KG1 (cell line): ENCODE measurements at places on chromosomes 16 and 17.

DNA sequence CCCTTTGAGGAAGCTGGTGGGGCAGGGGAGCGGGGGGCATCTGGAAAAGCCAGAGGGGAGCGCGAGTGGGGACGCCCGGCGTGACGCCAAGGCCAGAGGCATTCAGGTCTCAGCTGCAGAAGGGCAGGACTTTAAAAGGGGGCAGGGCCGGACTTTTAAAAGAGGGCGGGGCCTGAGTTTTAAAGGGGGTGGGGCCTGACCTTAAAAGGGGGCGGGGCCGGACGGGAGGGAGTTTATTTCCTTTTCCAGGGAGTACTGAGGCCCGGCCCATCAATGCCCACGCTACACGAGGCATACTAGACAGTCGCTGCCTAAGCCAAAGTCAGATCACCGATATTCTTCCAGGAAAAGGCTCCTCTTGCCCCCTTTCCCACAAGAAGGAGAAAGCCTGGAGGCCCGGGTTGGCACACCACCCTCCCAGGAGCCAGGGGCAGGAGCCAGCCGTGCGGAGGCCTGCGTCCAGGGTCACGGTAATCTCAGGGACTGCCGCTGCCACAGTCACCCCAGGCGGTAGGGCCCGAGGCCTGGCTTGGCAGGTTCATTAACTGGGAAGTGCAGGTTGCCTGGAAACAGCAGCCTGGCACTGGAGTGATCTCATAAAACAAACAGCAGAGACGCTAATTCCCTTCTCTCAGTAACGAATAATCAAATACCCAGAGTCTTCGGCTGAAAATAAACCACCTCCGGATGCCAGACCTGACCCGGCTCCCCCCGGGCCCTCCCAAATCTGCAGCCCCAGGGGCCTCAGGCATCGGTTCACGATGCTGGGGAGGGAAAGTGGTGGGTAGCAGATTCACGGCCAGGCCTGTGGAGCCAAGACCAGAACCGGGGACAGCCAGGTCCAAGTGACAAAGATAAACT is 90.7 kb downstream of the TIMM22 start:
- no peak for DNase-seq

GRCh38 chr16:82605076-82605475 is 21.7 kb upstream of the CDH13 start:
- DNase-seq: no peak

GRCh38 chr16:35391328-35391727 is 1931.9 kb downstream of the TP53TG3F start:
- peak; percentile 11 for DNase-seq

DNA sequence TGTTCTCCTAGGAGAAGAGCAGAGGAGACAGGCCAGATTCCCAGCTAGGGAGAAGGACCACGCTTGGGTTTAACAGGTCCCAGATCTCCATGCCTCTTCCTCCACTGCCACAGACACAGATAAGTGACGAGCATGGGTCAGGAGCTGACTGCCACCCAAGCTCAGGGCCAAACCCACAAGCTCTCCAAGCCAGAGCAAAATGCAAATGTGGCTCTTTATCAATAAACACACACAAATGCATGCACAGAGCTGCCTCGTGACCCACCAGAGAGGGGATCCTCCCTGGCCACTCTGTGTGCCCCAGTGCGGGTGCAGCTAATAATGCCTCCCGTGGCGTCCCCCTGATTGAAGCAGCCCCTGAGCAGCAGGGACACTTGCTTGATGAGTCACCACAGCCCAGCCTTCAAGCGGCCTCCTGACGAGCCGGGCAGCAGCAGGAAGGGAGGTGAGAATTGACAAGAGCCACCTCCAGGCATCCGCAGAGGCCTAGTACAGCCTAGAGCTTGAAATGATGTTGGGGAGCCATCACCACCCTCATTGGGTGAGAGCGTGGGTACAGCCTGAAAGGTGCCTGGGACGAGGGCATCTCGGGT is 143.9 kb downstream of the CCDC182 start:
- no peak for DNase-seq

GRCh38 chr16:56357241-56357764 is 68.0 kb downstream of the AMFR start:
- DNase-seq: no peak

- DNase-seq: no peak
Measured at GRCh38 chr16:81537721-81538561, 93.3 kb downstream of the CMIP start.

DNA sequence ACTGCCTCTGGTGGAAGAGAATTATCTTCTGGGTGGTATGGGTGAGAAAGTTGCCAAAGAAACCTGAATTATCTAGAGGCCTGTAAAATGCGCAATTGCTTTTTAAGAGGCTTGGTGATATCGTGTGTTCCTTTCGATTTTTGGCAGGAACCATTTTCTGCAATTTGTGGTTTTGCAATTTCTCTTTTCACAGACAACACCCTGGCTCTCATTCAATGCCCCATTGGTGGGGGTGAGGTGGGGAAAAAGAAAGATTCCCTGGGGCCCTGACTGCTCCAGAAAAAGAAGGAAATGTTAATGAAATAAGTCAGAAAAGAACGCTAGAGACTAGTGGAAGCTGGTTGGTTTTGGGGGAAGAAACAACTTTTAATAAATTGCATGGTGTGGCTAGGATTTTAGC is 77.4 kb downstream of the ANKFN1 start:
- no peak for DNase-seq

DNA sequence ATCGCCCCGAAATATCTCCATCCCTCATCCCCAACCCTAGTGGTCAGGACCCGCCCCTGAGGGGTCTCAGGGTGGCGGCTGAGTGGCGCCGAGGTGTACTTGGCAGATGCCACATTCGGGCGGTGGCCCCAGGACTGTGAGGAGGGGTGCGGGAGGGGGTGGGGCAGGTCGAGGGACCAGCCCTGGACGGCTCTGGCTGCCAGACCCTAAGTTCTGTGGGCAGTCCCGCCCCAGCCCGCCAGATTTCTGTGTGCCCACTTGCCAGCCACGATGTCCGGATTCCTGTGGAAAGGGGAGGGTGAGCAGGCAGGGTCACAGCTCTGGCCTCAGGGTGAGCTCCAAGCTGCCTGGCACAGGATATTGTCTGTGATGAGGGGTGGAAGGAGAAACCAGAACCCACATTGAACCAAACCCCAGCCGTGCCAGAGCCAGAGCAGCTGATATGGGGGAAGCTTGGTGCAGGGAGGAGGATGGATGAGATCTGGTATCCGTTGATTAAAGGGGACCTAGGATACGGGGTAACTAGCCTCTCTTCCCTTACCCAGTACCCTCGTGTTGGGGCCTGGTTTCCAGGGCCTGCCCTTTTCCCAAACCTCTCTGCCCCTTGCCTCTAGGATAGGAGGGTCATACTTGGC is 1.1 kb upstream of the CHAD start:
- DNase-seq: no peak

DNA sequence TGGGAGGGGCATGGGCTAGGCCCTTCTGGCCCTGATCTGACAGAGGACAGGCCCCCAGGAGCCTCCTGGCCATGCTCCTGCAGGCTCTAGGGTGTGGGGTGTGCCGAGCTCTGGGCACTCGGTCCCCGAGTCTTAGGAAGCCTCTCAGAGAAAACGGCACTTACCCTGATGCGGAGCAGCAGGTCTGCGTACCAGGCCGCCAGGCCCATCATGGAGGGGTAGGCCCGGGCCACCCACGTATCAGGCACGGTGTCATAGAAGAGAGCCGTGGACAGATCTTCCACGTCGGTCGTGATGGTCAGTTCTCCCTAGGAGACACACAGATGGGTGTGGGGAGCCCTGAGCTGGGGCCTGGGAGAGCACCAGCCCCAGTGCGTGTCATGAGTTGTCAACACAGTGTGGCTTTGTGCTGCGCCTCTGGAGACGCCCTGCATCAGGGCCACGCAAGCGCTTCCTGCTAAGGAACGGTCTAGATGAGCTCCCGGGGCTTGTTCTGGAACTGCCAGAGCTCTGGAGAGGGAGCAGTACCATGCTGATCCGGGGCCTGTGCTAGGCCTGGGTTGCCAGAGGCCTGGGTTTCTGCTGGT is 47.9 kb downstream of the PGS1 start:
- no peak for DNase-seq

DNA sequence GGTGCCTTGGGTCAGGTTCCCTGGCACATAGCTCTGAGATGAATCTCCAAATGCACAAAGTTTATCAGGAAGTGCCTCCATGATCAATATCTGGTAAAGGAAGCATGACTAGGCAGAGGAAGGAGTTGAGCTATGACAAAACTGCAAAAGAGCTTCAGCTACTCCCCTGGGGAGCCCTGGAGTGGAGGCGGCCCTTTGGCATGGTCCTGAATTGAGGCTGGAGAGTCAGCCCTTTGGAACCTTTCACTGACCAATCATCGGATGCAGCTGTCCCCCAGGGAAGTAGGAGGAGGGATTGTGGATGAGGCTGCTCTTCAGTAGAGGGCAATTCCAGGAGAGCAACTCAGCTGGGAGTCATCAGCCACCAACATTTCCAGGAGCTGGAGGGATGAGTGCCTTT is 46.1 kb upstream of the NLRP1 start:
- DNase-seq: no peak

GRCh38 chr16:2029350-2029749 is 2.6 kb downstream of the NHERF2 start:
- DNase-seq: no peak

- DNase-seq: no peak
Measured at GRCh38 chr17:77593081-77593480, 365.4 kb upstream of the TNRC6C start.

- DNase-seq: peak; percentile 73
Measured at GRCh38 chr16:69286941-69287713, 24.0 kb upstream of the VPS4A start.

- DNase-seq: no peak
Measured at GRCh38 chr16:70752426-70752825, 48.5 kb downstream of the VAC14 start.

DNA sequence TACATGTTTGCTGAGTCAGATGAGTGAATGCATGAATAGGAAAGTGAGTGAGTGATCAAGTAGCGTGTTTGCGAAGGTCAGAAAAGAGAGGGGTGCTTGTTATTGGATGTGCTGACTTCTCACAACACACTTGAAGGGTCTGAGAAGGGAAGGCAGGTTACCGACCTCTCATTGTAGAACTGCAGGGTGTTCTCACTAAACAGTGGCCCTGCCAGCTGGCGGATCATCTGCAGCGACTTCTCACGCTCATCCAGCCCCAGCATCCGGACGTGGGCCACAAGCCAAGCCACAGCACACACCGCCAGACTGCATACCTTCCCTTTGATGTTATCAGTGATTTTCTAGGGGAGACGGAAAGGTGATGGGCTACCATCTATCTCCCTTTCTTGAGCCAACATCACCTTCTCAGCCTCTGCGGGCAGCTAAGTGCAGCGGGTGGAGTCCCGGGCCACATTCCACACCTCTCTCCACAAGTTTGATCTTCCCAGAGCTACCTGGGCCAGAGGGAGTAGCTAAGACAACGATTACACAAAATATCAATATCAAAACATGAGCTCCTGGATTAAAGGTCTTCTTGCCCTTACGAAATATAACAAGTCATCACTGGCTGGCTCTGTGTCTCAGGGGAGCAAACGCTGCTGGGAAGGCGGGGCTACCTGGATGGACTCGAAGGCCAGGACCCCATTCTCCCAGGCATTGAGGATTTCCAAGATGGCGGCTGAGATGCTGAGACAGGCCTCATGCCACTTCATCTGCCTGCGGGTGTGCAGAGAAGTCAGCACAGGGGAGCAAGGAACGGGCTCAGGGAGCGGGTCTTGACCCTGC is 11.0 kb downstream of the CSF3 start:
- DNase-seq: no peak

DNA sequence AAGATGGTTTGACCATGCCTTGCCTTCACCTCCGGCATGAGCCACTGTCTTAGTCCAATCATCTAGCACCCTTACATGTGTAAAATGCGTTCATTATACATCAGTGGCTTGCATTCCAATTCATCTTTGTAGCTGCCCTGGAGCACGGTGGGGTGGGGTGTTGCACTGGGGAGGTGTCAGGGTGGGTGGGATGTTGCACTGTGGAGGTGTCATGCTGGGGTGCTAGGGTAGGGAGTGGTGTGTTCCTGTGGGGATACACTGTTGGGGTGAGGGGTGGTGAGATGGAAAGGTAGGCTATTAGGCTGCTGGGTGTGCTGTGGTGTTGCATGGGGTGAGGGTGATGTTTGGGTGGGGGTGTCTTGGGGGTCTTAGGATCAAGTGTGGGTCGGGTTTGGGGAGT is 47.0 kb downstream of the NLRC5 start:
- no peak for DNase-seq

- no peak for DNase-seq
Measured at GRCh38 chr16:74073456-74073855, 223.2 kb upstream of the PSMD7 start.
